ENCODE measurements at places on chromosomes 5 and 9. TPM values are rescaled to one million over a fixed set of nuclear protein-coding genes. Genes with fewer than 3 reads are reported as not detected.
A peak's percentile ranks its signal among the peaks of the same experiment; 100 is the strongest.

PCDHGC3 gene
- total RNA-seq = not detected

IRX4 gene
- total RNA-seq = not detected

CNTLN gene
- total RNA-seq = not detected

DIPK1B gene
- 0.58 TPM for total RNA-seq

ADAMTS19 gene
- not detected for total RNA-seq

DNA sequence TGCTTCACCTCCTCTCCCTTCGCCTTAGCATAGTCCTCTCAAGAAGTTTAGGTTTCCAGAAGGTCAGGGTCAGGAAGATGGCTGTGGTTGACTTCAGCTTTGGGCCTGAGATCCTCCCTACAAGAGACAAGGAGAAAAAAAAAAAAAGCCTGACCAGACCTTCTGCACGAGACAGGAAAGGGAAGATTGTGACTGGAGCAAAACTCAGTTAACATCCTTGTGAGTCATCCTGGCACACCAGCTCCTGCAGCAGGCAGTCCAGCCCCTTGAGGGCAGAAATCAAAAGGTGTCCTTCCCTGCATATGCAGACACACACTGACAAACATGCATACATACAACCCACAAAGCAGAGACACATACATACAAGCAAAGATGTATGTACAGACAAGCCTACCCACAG lies 18.0 kb upstream of the ENHO start:
- no peak for DNase-seq

GRCh38 chr5:109574985-109575384 lies 114.7 kb upstream of the MAN2A1 start:
- no peak for DNase-seq

- DNase-seq = no peak
These were observed 76.5 kb upstream of the IRX4 start for GRCh38 chr5:1959231-1959630.

GRCh38 chr5:32297181-32298058 lies 15.3 kb downstream of the MTMR12 start:
- no peak for DNase-seq

DNA sequence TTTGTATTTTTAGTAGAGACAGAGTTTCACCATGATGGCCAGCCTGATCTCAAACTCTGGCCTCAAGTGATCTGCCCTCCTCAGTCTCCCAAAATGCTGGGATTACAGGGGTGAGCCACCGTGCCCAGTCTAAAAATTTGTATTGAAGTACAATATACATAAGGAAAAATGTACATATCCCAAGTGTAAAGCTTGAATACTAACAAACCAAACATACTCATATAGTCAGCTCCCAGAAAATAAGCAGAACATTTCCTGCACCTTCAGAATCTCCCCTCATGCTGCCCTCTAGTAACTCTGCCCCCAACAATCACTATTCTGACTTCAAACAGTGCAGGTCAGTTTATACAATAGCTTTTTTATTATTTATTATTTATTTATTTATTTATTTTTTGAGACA lies 1.6 kb upstream of the NOL6 start:
- DNase-seq = no peak

GRCh38 chr9:95383185-95383676 lies 65.7 kb upstream of the FANCC start:
- no peak for DNase-seq

GRCh38 chr9:122320413-122320881 lies 50.4 kb upstream of the PTGS1 start:
- DNase-seq = no peak

- DNase-seq = peak; percentile 77
These were observed 4.0 kb upstream of the PCDHGA1 start for GRCh38 chr5:141326088-141326854.

DNA sequence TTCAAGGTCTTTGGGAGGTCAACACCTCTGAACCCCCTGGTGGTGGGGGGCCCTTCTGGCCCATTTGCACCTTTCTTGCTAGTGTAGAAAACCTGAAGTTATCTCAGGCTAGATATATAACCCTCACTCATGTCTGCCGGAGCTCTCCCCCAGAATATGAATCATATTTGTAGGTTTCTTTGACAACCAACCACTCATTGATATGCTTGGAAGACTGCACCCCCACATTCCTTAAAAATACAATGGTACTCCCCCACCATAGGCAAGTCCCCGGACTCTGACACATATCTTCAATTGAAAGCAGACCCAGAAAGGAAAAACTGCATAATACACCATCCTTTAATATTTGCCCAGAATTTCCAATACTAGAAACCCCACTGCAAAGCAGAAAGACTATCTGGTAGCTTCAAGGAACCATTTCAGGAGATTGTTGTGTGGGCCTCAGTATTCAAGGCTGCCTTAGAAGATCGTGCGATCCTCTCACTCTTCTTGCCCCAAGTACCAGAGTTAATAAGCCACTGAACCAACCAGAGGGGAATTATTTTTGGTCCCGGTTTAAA lies 978 bp upstream of the UBE2B start:
- no peak for DNase-seq

Measured in naive thymus-derived CD8-positive, alpha-beta T cell (primary cell).